ENCODE measurements at places on chromosomes 4 and X.
A peak's percentile ranks its signal among the peaks of the same experiment; 100 is the strongest.

- DNase-seq, result no peak
Measured at GRCh38 chr4:1003271-1004070, 8.0 kb upstream of the FGFRL1 start.

DNA sequence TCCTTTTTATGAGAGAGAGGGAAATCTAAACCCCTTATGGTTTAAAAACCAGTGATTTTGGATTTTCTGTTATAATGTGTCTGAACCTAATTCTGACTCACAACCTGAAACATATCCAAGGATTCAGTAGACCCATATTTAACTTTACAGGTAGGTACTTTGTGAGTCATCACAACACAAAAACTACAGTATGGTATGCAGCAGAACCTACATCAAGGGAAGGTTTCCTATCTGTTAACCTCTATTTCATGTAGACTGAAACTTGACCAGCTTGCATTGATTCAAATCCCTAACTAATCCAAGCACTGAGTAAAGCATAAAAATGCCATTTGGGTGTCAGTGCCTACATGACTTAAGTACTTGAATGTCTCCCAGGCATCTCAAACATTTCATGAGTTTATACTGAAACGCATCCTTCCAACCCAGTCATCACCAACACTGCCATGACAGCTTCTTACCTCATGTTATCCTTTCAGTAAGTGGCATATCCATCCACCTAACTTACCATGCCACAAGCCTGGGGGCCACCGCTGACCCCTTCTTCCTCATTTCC, 4.3 kb upstream of the ARHGAP10 start:
- no peak for DNase-seq

DNA sequence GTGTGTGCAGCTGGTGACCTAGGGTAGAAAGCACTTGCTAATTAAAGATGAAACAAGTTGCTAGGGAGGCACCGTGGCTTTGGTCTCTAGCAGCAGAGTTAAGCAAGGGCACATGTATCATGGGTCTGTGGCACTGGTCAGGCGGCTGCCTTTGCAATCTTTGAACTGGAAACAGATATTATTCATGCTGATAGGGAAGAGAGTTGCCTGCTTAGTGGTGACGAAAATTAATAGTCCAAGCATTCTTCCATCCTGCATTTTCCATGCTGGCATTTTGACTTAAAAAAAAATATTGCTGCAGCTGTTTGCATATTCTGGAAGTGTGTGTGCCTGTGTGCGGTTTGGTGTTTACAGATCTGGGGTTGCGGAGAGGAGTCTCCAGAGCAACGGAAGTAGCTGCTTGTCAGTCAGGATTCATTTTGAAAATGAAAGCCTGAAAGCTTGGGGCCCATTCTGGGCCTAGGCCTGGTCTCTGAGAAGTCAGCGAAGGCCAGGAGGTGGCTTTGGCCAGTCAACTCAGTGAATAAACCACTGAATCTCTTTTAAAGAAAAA, 2.3 kb upstream of the SOWAHD start:
- no peak for DNase-seq

DNA sequence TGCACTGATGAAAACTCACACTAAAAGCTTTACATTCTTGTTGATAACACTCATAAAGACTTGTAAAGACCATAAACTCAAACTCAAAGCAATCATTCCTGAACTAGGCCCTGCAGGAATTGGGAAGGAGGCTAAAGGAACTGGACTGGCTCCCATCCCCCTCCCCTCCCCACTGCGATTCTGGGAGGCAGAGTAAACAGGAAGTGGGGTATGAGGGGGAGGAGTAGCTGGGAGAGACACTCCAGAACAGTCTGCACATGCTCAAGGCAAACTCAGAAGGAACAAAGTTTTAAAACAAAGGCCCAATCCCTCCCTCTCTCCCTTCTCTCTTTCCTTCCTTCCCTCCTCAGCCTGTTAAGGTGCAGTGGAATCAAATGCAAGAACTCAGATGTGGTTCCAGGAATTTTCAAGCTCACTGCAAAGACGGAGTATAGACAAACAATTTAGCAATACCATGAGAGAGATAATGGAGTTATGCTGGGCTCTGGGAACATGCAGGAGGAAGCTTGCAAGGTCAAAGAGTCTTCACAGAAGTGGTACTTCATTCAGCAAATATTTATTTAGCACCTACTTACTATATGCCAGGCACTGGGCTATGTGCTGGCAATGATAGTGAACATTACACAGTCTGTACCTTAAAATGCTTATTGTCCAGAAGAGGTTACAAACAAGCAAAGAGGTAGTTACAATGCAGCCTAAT, 15.9 kb downstream of the MID1IP1 start:
- peak; percentile 35 for DNase-seq

- no peak for DNase-seq
Measured at GRCh38 chr4:102217345-102217744, 127.9 kb downstream of the SLC39A8 start.

- DNase-seq, result no peak
Measured at GRCh38 chr4:186702940-186703339, 20.7 kb downstream of the FAT1 start.

GRCh38 chrX:13047759-13048158, 3.3 kb upstream of the FAM9C start:
- no peak for DNase-seq

DNA sequence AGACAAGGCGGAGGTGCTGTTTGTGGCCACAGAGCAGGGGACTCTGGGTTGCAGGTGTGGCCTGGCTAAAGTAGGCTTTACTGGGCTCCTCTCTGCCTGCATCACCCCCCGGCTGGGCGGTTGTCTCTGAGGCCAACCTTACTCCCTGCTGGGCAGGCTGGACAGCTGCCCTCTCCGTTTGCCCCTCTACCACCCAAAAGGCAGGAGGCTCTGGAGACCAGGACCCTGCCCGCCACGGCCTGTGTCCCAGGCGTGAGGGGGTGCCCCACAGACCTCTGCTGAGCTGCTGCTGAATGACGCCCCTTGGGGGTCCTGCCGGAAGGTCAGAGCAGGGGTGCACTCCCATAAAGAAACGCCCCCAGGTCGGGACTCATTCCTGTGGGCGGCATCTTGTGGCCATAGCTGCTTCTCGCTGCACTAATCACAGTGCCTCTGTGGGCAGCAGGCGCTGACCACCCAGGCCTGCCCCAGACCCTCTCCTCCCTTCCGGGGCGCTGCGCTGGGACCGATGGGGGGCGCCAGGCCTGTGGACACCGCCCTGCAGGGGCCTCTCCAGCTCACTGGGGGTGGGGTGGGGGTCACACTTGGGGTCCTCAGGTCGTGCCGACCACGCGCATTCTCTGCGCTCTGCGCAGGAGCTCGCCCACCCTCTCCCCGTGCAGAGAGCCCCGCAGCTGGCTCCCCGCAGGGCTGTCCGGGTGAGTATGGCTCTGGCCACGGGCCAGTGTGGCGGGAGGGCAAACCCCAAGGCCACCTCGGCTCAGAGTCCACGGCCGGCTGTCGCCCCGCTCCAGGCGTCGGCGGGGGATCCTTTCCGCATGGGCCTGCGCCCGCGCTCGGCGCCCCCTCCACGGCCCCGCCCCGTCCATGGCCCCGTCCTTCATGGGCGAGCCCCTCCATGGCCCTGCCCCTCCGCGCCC, 920 bp downstream of the HTT-AS start:
- no peak for DNase-seq

GRCh38 chr4:7389101-7389701, 45.5 kb downstream of the PSAPL1 start:
- DNase-seq, result no peak

- no peak for DNase-seq
Measured at GRCh38 chr4:105399532-105400161, 74.2 kb downstream of the PPA2 start.

GRCh38 chrX:44401151-44401550, 57.7 kb upstream of the EFHC2 start:
- DNase-seq, result no peak

GRCh38 chr4:143406523-143406922, 69.8 kb downstream of the GAB1 start:
- DNase-seq, result peak; percentile 59

DNA sequence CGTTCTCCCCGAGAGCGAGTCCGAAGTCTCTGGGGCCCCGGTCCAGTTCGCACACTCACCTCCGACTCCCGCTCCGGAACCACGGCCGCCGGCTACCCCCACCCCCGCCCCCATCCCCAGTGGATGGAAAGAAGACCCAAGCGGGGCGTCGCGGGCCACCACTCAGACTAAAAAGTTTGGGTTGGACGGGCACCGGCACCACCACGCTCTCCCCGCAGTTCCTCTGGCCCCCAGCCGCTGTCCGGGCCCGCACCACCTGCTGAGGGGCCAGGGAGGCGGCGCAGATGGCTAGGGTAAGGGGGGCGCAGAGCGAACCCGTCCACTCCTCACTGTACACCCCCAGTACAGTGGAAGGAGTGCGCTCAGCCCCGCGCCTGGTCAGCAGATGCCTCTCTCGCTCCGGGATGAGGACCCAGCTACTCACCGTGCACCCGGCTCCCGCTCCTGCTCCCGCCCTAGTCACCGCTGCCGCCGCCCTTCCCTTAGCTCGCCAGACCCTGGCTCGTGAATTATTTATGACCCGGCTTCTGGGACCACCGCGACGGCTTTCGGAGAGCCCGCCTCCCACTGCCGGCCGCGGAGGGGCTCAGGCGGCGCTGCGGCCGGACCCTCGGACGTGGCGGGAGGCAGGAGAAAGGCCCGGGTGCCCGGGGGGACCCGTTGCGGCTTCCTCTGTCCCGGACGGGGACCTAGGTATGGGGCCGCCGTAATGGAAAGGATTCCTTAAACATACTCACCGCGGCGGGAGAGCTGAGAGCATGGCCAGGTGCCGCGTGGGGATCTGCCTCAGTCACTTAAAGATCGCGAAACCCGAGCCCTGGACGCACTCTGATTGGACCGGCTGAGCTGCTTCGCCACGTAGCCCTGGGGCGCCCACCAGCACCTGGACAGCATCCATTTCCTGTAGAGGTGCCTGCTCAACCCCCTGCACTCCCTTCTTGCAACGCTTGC, at the start of gene PROM1:
Gene PROM1 (minus strand): TSS at position 783 of the 951 bp plus-strand sequence. CDS start 8,117 bp downstream, outside the sequence.
- no peak for DNase-seq

- DNase-seq, result no peak
Measured at GRCh38 chr4:162706051-162706450, 460.6 kb downstream of the NAF1 start.

DNA sequence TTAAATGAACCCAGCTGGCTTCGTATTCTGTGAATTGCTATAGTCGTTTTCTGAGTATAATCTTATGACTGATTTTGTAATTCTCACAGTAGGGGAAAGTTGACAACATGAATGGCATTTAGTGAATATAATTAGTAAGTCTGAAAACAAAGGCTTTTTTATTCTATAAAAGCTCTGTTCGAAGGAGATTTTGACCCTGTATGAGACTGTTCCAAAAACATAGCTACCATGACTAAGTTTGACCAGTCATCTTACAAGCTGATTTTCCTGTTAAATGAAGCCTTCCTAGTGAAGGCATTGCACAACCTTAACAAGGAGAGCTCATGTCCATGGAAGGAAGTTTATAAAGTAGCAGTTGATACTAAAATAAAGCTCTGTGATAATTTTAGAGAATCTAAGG, 242.3 kb downstream of the RPA4 start:
- no peak for DNase-seq

DNA sequence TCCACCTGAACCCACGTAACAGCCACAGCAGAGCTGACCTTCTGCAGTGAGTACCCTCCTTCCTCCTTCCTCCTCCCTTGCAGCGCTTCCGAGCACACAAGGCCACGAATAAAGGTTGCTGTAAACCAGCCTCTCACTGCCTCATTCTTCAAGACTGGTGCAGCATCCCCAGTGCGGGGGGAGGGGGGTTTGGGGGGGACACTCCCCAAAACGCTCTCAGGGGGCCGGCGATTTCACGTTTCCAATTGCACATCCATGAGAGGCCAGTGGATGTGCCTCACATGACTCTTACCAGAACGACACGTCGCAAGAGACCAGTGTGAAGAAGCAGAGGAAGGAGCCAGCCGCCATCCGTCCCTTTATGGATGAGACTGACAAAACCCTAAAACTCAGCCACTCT, 5.2 kb downstream of the DHRSX start:
- DNase-seq, result no peak

GRCh38 chrX:17098516-17099247, 152.2 kb downstream of the REPS2 start:
- no peak for DNase-seq

GRCh38 chr4:1375051-1375721, 28.2 kb downstream of the UVSSA start:
- DNase-seq, result no peak

GRCh38 chr4:119035951-119036737, 99.5 kb upstream of the MYOZ2 start:
- DNase-seq, result peak; percentile 30

DNA sequence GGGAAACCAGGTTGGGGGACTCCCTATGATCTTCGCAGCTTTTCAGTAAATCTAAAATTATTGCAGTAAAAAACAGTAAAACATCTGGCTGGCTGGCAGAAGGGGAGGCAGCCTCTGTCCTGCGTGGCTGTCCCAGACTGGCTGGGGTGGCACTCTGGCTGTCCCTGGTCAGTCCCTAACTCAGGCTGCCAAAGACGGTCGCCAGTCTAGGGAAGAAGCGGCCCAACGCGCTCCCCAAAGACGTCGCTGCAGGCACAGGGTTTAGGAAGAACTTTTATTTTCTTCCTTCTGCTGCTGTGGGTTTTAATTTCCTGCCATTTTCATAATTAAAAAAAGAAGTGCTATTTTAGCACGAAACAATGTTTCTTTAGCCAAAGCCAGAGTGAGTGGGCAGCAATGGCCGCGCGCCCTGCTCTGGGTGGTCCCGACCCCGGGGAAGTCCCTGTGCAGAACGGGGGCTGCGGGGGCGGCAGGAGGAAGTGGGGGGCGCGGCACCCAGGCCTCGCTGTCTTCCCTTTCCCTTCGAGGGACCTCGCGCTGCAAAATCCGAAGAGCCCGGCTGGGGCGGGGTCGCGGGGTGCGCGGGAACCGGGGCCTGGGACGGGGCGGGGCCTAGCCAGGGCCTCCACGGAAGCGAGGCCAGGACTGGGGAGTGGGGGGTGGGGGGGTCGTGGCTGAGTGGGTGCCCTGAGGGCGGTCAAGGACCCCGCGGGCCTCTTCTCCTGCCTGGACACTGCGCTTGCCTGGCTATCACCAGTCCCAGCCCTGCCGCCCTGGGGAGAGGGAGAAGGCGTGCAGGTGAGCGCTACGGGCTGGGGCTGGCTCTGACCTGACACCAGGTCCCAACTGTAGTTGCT, 6.3 kb upstream of the LETM1 start:
- no peak for DNase-seq

- DNase-seq, result peak; percentile 65
Measured at GRCh38 chrX:20265221-20265725, 1.4 kb downstream of the RPS6KA3 start.

All from adrenal gland (tissue), 19 donors.